ENCODE measurements at places on chromosomes 12 and 14.

DNA sequence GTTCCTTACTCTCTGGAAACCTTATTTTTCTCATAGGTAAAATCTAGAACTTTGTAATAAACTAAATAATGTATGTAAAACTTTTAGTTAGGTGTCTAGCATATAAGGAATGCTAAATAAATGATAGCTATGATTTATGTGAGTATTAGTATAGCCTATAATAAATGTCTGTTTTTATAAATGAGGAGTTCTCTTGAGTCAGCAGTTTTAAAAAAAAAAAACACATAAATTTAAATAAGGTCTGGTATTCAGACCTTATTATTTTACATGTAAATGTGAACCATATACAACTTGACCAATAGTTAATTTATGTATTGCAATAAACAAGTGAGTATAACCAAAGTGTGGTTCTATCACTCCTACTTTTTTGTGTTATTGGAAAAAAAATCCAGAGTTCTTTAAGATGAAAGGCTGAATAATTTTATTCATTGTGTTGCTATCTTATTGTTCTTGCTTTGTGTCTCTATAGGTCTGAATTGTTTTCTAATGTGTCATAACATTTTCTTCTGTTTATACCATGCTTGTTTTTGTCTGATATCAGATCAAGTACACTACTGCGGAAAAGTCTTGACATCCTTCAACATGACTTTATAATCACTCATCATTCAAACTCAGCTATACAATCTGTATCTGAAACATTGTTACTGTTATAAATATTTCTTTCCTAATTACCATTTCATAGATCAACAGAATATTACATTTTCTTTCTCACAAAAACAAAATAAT lies 115.7 kb downstream of the RASSF9 start:
- DNase-seq: no peak

DNA sequence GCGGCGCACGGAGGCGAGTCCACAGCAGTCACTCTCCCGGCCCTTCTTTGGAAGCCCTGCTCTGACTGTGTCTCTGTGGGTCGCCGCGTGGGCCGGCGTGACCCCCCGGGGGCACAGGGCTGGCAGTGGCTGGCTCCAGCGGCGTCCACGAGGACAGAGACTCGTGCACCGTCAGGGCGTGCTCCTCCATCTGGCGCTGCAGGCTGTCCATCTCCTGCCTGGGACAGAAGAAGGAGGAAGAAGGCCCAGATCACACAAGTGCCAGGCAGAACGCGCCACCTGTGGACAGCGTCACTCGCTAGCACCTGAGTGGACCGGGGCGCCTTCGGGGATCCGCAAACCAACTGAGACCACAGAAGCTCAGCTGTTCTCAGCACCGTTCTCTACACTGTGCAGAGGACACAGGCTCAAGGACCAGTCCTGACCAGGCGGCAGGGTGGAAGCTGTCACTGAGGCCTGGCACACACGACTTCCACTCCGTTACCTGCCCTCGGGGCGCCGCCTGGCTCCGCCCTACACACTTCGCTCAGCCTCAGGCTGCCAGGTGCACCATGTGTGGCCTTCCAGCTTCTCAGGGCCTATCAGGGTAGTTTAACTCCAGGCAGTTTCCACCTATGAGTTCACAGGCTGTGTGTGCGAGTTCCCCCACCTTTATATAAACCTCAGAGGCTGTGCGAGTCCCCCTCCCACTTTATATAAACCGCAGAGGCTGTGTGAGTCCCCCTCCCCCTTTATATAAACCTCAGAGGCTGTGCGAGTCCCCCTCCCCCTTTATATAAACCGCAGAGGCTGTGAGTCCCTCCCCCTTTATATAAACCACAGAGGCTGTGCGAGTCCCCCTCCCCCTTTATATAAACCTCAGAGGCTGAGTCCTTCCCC lies 11.7 kb upstream of the ANKLE2 start:
- no peak for DNase-seq

GRCh38 chr14:101364503-101365328 lies 196.6 kb upstream of the DIO3 start:
- DNase-seq: peak; percentile 72

DNA sequence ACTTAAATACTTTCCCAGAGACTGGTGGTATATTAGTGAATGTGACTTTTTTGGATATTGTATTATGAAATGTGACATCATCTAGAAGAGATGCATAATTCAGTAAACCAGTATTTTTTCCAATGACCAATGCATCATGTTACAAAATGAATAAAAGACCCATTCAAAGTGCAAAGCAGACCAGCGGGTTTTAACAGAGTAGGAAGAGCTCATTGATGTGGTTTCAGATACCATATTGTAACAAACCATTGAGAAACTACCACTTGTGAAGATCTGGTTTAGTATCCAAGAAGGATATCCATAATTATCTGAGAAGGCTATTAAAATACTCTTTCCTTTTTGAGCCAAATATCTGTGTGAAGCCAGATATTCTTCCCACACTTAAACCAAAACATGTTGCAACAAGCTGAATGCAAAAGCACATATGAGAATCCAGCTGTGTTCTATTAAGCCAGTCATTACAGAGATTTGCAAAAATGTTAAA lies 47.7 kb downstream of the MVK start:
- no peak for DNase-seq

- DNase-seq: no peak
Observed at GRCh38 chr14:95381726-95382125, 62.0 kb upstream of the CLMN start.

- DNase-seq: no peak
Observed at GRCh38 chr12:45379261-45379660, 163.4 kb downstream of the ANO6 start.

GRCh38 chr14:49297102-49297501 lies 289.1 kb downstream of the RPS29 start:
- DNase-seq: no peak

- DNase-seq: no peak
Observed at GRCh38 chr14:76117789-76118484, 33.8 kb upstream of the GPATCH2L start.

- no peak for DNase-seq
Observed at GRCh38 chr14:36900846-36901245, 239.2 kb downstream of the PAX9 start.

DNA sequence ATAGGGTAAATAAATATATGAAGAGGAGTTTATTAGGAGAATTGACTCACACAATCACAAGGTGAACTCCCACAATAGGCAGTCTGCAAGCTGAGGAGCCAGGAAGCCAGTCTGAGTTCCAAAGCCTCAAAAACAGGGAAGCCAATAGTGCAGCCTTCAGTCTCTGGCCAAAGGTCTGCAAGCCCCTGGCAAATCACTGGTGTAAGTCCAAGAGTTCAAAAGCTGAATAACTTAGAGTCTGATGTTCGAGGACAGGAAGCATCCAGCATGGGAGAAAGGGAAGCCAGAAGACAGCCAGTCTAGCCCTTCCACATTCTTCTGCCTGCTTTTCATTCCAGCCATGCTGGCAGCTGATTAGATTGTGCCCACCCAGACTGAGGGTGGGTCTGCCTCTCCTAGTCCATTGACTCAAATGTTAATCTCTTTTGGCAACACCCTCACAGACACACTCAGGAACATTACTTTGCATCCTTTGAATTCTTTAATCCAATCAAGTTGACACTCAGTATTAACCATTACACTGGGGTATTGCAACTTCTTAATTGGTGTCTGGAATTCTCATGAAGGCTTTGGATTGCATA lies 736.5 kb upstream of the LMO3 start:
- DNase-seq: no peak

Measured in right cardiac atrium (tissue), 5 donors.